Stimulated activated CD4-positive, alpha-beta T cell treated with anti-CD3 and anti-CD28 coated beads, TNF-alpha, amount 100 ng/mL, for 1 hour (primary cell): ENCODE measurements at places on chromosomes 3 and 15.

DNA sequence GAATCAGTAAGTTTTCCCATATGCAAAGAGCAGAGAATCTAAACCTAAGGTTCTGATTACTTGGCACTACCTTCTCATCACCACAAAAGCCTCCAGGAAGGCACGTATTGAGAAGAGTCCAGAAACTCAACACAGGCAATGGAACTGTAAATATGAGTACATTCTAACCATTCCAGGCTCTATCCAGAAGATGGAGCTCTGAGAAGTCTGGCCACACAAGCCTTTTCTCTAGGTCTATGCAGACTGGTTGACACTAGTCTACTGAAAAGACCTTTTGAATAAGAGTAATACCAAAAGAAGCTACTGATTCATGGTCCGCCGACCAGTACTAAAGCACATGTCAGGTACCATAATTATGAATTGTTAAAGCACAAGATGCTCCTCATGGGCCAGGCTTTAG lies 12.2 kb upstream of the NCKIPSD start:
- DNase-seq, result no peak

DNA sequence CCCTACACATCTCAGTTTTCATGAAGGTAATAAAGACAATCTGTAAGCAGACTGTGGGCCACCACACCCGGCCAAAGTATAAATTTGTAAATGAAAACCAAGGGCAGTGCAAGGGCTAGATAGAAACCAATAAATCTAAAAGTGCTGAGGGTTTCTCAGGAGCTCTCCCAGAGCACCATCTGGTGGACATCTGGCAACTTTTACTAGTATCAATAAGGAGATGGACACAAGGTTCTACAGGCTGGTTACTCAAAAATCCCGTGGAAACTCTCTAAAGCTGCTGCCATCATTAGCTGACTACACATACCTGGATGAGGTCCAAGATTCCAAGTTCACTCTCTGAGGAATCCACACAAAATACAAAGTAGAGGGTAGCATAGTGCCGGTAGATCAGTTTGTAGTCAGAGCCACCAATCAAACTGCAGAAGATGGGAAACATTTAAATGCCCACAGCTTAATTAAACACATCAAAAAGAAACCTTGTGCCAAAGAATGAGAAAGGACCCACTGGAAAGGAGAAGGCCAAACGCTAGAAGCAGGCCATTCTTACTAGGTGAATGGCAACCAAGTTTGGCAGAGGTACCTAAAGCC lies 5.5 kb downstream of the AP3S2 start:
- DNase-seq, result no peak

GRCh38 chr3:42666577-42666998 lies 13.1 kb downstream of the ZBTB47 start:
- DNase-seq, result no peak

DNA sequence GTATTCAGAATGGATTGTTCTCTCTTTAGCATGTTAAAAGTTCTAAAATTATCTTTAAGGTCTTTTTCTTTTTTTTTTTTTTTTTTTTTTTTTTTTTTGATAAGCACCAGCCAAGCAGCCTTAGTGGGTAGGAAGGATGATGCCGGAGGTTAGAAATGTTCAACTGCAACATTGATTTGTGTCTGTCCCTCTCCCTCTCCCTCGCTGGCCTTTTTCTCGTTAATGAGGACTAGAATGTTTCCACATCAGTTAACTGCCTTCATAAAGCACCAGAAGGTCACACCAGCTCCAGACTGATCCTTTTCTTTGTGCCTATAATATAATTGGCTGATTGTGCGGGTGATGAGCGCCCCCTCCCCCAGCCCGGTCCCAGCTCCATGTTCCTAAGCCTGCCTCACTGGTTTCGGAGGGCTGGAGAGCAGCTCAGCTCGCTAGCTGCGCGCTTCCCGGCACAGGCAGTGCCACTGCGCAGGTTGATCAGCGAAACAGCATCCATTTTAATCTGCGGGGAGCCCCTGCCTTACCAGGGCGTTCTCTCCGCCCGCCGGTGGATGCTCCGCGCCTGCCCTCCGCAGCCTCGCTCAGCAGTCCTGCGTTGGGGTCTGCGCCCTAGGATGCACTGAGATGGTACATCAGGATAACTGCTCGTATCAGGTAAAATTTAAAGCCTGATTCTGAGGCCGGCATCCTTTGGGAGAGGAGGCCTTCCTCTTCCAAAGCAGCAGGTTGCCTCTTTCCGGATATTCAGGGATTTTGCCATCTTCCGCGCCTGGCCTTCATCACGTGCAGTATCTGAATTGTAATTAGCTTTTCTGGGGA lies 148.9 kb upstream of the IL12A start:
- no peak for DNase-seq

GRCh38 chr15:92163641-92164040 lies 230.0 kb upstream of the ST8SIA2 start:
- no peak for DNase-seq

- DNase-seq, result no peak
These were observed 66.4 kb downstream of the LMCD1 start for GRCh38 chr3:8567784-8568575.

GRCh38 chr3:180829409-180830405 lies 82.8 kb upstream of the FXR1 start:
- no peak for DNase-seq
